CD4-positive, alpha-beta T cell treated with Interleukin-4 for 1 hour (primary cell): ENCODE measurements at places on chromosomes 13 and 19.

DNA sequence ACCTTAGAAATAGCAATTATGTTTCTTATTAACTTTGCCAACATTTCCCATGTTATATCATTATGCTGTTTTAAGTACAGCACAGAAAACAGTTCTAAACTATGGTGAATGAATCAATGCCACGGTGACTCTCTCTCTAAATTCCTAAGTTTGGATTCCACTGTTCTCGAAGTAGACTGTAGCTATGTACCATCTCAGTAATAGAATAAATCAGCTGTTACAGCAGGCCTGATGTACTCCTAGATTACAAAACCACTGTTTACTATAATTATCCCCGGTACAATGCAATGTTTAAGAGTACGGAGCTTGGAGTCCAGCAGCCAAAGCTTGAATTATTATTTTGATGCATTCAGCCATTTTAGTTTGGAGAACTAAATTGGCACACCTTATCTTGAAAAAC lies 476.3 kb upstream of the SLITRK1 start:
- no peak for DNase-seq

- no peak for DNase-seq
Observed at GRCh38 chr13:29384466-29384865, 211.0 kb downstream of the SLC7A1 start.

- no peak for DNase-seq
Observed at GRCh38 chr13:99998261-99998660, 16.7 kb downstream of the ZIC2 start.

- DNase-seq: no peak
Observed at GRCh38 chr13:110471156-110471832, 90.2 kb downstream of the RAB20 start.

DNA sequence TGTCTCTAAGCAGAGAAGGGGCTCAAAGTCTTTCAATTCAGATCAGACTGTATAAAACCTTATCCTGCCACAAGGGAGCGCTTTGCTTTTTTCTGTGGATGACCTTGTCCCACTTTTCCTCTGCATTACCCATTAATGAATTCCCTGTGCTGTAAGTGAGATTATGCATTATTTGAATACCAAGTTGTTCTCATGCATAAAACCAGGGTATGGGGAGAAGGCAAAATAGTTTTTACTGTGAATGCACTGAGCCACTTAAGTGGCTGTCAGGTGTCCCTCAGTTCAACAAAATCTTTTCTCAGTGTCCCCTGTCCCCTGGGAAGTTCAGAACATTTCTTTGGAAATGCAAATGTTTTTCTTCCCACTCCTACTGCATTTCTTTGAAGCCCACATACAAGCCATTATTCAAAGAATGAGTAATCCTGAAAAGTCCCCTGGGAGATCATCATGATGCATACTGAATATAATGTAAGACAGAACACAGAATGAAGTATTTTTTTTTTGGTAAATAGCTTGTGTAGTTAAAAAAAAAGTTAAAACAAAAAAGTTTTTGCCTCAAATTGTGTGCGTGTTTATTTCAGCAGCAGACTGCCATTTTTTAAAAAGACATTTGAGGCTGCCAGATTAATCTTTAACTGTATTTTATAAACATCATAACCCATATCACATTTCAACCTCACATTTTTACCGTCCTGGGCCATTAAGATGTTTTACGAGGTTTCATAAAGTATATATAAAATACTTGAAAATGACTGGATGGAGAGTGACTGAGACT lies 506.7 kb upstream of the PCDH9 start:
- DNase-seq: no peak

DNA sequence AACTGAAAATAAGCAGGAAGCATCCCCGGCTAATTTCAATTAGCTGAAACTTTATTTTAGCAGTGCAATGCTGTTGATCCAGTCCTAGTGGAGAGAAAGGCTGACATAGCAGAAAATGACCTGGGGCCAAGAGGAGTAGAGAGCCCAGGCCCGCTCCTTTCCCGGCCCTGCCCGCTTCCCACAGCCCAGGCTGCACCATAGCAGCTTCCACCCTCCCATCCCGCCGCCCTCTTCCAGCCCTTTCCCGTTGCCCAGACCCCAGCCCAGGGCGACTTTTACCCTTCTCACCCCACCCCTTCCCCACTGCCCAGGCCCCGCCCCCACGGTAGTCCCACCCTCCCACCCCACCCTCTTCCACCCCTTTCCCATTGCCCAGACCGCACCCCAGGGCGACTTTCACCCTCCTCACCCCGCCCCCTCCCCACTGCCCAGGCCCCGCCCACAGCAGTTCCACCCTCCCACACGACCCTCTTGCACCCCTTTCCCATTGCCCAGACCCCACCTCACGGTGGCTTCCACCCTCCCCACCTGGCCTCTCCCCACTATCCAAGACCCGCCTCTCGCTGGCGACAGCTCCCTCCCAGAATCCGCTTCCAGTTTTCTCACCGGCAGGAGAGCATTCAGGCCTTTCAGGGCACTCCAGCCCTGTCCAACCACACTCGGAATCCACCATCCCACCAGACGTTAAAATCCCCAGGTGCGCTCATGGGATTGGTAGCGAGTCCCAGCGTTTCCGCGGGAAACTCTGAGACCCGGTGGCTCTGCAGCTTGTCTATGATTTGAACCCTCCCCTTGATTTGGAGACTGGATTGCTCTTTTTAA lies 8.3 kb downstream of the ZNF160 start:
- no peak for DNase-seq
